ENCODE measurements at places on chromosomes 6 and 20.

DNA sequence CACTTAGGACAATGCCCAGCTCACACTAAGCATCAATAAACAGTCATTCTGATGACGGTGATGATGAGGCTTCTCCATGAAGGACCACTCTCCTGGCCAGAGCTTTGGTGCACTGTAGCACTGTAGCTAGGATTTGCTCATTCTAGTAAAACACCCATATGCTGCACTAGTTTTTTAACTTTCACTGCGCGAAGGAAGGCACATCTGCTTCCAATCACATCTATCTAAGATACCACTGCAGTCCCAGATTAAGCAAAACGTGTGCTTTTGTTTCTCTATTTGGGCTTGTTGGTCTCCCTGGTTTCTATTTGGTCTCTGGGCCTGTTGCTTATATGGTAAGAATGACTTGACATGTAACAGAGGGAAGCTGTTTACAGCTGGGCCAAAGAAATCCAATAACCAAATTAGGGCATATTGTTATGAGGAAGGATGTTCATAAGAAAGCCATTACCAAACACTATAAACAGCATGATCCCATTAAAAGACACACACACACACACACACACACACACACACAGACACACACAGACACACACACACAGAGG lies 62.4 kb downstream of the FAM229B start:
- no peak for DNase-seq

DNA sequence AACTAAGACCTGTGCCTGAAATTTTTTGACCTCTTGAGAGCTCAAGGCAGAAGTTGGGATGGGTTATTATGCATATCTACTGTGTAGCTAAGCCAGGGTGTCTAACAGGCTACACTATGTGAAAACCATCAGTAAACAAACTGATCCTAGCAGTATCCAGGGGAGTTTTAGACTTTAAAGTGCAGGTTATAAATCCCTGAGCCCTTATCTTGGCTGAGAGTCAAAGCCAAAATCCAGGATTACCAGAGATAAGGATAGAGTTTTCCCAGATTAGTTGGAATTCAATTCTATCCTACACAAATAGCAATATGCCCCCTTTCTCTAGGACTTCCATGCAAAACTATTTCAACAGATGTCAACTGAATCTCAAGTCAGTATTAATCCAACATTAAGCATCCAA lies 1229.7 kb downstream of the GRIK2 start:
- DNase-seq: no peak

- no peak for DNase-seq
These were observed 136.3 kb downstream of the LRRC1 start for GRCh38 chr6:53931086-53931485.

GRCh38 chr6:54248319-54248718 lies 59.9 kb upstream of the TINAG start:
- DNase-seq: no peak

DNA sequence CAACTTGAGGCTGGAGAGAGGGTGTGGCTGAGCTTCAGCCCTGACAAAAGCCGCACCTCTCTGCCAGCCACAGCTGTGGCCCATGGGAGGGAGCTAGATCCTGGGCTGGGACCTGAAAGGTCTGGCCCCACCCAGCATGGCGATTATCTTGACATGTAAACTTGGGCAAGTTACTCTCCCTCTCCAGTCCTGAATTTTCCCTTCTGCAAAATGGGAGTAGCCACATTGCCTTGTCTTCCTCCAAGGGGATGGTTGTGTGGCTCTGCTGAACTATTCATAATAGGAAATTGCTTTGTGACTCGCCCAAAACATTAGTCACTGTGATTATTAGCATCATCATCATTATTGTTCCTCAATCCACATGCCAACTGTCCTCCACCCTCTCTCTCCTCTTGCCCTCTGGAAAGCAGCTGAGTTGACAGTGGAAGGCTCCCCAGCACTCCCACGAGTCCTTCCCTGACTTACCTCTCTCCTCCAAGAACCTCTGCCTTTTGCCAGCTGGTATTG lies 23.0 kb upstream of the RBPJL start:
- DNase-seq: no peak

- DNase-seq: no peak
These were observed 5.5 kb upstream of the JAG1 start for GRCh38 chr20:10679269-10679668.

GRCh38 chr6:106530502-106530901 lies 98.8 kb downstream of the RTN4IP1 start:
- DNase-seq: no peak

- DNase-seq: no peak
These were observed 736.4 kb upstream of the MARCKS start for GRCh38 chr6:113120582-113121285.

- no peak for DNase-seq
These were observed 45.8 kb upstream of the JARID2 start for GRCh38 chr6:15200087-15200486.

DNA sequence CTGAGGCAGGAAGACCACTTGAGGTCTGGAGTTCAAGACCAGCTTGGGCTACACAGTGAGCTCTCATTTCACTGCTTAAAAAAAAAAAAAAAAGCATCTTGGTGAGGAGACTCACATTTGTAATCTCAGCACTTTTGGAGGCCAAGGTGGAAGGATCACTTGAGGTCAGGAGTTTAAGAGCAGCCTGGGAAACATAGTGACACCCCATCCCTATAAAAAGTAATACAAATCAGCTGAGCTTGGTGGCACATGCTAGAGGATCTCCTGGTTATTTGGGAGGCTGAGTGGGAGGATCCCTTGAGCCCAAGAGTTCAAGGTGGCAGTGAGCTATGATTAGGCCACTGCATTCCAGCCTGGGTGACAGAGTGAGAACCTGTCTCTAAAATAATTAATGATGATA lies 29.4 kb upstream of the SYNCRIP start:
- no peak for DNase-seq

DNA sequence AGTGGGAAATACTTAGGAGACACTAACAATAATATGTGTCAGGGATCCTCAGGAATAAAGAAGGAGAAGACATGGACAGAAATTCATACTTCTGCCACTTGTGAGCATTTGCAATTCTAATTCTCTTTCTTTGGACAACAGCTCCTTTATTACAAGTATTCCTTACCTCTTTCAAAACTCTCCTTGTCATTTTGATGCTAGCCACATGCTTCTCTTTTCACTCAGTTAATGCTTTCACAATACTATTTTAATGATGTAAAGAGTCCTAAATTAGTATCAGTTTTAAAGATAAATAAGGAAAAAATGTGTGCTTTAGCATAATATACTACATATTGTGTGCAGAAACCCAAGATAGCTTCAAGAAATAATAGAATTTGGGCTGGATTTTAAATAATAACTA lies 62.5 kb downstream of the AHI1 start:
- no peak for DNase-seq

DNA sequence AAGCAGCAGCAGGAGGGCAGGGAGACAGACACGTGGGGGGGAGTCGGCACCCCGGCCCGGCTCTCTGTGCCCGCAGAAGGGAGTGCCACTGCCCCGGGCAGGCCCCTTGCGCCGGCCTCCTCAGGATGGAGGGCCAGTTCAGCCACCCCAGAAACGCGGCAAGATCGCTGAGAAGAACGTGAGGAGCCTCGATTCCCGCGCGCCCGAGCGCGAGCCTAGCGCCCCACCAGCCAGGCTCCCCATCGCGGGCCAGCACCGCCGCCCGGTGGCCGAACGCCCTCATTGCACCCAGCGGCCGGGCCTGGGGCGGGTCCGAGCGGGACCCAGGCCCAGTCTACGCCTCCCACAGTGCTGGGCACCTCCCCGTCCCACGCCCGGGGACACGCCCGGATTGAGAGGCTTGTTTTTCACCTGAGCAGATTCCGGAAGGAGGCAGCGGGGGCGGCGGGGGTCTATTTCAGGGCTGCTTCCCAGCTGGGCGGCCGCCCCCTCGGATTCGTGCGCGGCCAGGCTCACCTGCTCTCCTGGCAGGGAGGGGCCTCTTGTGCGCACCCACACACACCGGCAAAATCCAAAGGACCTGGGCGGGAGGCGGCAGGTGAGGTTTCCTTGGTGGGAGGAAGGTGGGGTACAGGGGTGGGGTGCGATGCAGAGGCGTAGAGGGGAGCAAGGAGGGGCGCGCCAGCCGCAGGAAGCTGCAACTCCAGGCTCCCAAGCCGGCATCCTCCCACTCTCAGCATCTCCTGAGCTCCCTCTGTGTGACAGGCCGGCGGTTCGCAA lies 9.0 kb upstream of the GRM4 start:
- DNase-seq: no peak

GRCh38 chr6:148757944-148758480 lies 11.2 kb downstream of the UST start:
- no peak for DNase-seq

Measured in cortex of kidney (tissue), 1 donor.